Right forelimb (tissue), 1 donor: ENCODE measurements at places on chromosomes 2 and 18.

DNA sequence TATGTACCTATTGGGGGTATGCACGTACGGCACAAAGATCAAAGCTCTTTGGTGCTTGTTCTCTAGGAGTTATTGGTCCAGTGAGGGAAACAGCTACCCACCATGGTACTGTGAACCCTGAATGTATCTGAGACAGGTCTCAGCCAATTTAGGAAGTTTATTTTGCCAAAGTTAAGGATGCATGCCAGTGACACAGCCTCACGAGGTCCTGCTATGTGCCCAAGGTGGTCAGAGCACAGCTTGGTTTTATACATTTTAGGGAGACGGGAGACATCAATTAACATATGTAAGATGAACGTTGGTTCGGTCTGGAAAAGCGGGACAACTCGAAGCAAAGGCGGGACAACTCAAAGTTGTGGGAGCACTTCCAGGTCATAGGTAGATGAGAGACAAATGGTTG is 75.8 kb downstream of the SOWAHC start:
- no peak for DNase-seq

DNA sequence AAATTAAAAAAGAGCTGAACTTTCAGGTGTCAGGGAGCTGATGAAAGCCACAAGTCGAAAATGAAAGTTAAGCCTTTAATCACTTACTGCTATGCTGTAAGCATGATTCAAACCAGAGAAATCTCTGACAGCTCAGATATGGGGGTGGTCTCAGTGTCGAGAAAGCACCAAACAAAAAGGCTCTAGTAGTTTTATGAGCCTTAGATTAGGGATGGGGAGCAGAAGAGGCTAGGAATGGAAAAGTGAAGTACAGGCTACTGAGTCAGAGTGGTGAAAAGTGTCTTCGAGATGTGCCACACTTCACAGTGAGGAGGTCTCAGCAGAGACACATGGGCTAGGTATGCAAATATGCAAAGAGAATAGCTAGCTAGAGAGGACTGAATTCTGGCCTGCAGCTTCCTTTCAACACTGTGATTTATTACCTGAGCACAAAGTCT is 482.2 kb downstream of the SPAG16 start:
- DNase-seq, result no peak

DNA sequence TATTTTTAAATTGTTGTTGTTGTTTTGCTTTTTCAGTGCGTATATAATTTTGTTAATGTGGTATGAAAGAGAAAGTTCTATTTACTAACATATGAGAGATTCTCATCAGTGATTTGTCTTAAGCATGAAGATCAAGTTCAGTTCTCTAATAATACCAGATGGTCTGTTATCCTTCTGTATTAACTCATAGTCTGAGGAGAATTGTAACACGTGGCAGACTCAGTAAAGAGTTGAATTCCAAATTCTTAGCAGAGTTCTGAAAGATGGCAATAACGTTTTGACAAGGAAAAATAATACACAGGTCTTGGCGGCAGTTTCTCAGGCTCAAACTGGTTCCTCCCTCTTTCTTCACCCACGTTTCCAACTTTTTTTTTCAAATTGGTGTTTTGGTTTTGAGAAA is 17.2 kb upstream of the COL3A1 start:
- DNase-seq, result no peak

DNA sequence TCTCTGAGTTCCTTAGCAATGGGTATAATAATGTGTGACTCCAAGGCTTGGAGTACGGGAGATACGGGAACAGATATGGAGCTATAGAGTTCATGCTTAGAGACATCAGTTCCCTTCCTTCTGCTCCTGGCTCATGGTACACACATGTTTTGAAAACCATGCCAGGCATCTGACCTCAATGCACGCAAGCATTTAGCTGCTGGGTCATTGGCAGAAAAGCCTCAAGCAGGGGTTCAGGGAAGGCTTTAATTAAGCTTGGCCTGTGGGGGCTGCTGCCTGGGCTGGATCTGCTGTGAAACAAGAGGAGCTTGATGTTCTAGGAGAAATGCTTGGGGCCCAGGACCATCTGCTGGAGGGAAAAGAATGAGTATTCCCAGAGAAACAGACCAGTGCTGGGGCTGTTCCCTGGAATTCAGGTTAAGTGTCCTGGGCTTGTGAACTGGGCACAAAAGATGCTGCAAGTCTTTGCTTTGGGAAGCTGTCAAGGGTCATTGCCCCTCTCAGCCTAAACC is 3.2 kb downstream of the ALLC start:
- DNase-seq, result no peak

- no peak for DNase-seq
Measured at GRCh38 chr2:50042771-50043170, 888.5 kb upstream of the FSHR start.

- no peak for DNase-seq
Measured at GRCh38 chr2:232838406-232838874, 31.6 kb upstream of the SNORC start.

GRCh38 chr2:195477996-195478382 is 179.0 kb upstream of the SLC39A10 start:
- no peak for DNase-seq

GRCh38 chr2:127624320-127624755 is 21.6 kb upstream of the GPR17 start:
- DNase-seq, result no peak

GRCh38 chr18:5895299-5895875 is at the start of gene TMEM200C:
TSS of gene TMEM200C (minus strand) at chr18:5895522. CDS start at chr18:5892063, 3,459 bp downstream.
- DNase-seq, result peak; percentile 66

GRCh38 chr2:105438104-105438929 is 39.5 kb upstream of the FHL2 start:
- DNase-seq, result peak; percentile 63

DNA sequence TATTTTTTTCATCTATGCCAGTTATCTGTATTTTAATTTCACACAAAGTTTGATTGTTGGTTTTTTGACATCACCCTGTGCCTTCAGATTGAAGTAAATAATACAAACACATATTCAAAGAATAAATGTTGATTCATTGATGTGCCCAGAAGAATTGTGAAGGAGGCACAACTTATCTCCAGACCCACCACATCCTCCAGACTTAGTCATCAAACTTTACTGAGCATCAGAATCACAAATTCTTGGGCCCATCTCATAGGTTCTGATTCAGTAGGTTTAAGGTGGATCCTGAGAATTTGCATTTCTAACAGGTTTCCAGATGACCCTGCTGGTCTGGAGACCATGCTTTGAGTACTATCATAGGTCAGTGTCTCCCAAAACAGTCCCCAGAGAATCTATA is 82.8 kb upstream of the PIK3C3 start:
- DNase-seq, result no peak

- no peak for DNase-seq
Measured at GRCh38 chr18:48629730-48630324, 91.0 kb downstream of the CTIF start.

DNA sequence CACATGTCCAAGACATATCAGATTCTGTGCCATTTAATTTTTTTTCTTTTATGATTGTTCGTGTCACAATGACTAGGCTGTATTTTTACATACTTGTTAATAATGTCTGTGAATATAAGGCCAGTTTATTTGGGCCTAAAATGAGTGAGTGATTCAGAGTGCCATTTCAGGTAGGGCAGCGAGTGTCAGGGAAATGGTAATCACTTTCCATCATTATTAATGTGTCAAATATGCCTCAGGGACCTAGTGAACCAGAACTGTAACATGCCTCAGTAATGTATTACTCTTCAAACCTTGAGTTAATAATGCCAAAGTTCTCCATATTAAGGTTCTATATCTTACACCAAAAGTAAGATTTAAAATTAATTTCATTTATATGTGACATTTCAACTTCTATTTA is 8.6 kb downstream of the FAM171B start:
- DNase-seq, result no peak

GRCh38 chr2:193272011-193272410 is 1077.3 kb upstream of the TMEFF2 start:
- no peak for DNase-seq

DNA sequence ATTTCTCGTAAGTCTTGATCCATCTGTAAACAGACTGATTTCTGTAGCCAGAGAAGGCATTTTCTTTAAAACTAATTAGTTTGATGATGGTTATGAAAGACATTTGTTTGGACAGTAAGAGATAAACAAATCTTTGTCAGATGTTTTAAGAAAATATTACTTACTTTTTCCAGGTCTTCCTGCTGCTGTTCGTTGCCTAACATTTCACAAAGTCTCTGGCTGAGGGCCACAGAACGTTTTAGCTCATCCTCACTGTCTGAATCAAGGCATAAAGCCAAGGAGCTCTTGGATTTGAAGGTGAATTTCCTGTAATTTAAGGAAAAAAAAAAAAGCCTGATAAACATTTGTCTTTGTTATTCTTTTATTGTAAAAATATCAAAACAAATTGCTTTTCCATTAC is 57.8 kb downstream of the VIL1 start:
- no peak for DNase-seq

GRCh38 chr2:234625626-234626250 is 128.9 kb upstream of the ARL4C start:
- no peak for DNase-seq

DNA sequence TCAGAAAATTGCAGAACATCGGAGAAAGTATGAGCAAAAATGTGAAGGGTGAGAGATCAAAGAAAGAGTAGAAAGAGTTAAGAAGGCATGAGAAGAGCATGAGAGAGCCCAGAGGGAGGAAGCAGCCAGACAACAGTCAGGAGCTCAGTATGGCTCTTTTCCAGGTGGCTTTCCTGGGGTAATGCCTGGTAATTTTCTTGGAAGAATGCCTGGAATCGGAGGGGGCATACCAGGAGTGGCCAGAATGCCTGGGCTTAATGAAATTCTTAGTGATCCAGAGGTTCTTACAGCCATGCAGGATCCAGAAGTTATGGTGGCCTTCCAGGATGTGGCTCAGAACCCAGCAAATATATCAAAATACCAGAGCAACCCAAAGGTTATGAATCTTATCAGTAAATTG is 271.8 kb upstream of the TFPI start:
- no peak for DNase-seq

GRCh38 chr2:188527141-188527540 is 235.5 kb downstream of the GULP1 start:
- no peak for DNase-seq

GRCh38 chr18:6249788-6250187 is 164.9 kb downstream of the L3MBTL4 start:
- DNase-seq, result no peak

- peak; percentile 68 for DNase-seq
Measured at GRCh38 chr2:133780099-133780996, 212.1 kb upstream of the NCKAP5 start.

- DNase-seq, result no peak
Measured at GRCh38 chr2:67797801-67798540, 264.8 kb downstream of the C1D start.

DNA sequence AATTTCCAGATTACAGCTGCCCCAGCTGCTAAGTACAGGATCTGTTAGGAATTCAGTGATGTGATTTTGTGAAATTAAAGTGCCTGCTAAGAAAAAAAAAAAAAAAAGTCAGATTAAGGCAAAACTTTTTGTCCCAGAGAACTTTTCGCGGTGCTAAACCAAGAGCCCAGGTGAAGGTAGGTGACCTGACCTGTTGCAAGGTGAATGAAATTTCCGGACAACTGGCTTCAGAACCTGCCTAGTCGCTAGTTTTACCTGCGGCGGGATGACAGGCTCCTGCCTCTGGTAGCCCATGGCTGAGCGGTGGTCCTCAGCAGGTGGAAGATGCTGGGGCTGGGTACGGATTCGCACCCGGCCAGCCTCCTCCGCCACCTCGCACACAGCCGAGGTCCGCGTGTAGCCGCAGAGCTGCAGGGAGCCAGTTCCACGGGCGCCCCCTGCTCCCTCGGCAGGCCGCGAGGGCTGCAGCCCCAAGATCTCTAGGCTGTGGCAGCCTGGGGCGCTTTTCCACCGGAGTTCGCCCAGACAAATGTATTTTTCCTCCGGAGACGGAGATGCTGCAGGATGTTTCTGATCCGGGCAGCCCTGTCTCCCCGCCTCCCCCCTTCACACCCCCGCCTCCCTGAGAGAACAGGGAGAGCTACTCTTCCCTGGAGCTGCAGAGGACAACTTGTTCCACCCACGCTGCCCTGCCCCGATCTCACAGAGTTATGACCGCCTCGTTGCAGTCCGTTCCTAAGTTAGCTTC is at the start of gene SLC38A11:
TSS of gene SLC38A11 (minus strand) at position 572 of the 748 bp plus-strand sequence. CDS start at position 294, 278 bp downstream.
- peak; percentile 44 for DNase-seq

DNA sequence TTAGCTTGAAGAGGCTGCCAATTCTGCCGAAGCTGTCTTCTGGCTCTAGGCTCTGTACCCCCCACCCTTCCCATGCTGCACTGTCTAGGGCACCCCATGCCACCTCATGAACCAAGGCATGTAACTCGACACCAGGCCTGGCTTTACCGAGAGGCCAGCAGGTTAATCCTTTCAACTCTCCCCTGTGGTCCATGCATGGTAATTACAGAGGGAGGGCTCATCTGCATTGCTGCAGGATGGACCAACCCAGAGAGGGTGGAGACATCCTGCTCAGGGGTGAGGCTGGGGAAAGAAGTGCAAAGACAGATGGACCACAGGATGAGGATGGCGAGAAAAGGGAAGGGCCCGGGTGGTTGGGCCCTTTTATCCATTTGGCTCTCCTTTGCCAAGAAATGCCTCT is 65.8 kb downstream of the KCTD1 start:
- no peak for DNase-seq

GRCh38 chr2:130765464-130765863 is 10.1 kb downstream of the AMER3 start:
- DNase-seq, result no peak

DNA sequence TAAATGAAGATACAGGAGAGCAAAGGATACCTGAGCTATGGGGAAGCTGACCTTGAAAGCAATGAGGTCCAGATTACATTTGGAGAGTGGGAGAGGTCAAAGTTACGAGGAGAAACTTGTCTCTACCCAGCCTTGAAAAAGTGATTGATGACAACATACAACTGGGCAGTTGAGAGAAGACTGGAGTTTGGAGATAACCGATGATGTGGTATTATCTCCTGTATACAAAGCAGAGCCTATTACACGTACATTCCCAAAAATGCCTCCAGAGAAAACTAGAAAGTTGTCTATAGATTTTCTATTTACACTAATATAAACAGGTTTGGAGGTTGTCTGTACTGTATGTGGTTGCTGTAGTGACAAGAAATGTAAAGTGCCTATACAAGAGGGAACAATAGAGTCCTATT is 28.3 kb downstream of the ARL5A start:
- DNase-seq, result no peak

DNA sequence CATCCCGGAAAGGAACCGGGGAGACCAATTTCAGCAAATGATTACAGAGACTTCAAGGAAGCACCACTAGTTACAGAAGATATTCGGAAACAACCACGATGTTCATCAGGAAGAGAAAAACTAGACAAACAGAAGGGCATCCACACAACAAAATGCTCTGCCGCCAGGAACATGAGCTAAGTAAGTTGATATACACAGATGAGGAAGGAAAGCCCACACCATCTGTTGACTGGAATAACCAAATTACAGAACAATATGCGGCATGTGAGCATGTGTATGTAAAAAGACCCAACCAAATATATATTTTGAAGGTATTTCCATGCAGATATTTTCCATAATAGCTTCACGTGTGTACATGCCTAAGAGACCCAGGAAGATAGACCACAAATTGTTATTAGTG is 47.0 kb downstream of the ACKR3 start:
- DNase-seq, result no peak

DNA sequence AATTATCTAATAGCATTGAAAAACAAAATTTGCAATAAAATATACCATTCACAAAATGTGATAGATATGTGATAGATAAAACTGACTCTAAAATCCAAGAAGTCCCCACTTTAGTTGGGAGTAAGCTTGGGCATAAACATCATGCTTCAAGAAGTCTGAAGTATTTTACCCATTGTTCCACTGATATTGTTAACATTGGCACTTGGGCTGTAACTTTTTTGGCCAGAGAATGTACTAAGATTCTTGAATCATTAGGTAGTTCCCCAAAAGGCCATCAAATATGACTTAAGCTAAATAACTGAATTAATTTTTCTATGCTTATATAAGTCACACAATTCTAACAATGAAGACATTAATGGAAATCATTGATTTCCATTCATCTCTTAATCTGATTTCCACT is 413.6 kb downstream of the CDH2 start:
- DNase-seq, result no peak
